Left renal pelvis (tissue), 4 donors: ENCODE measurements at places on chromosomes 2 and 18. TPM values are rescaled to one million over a fixed set of nuclear protein-coding genes. Genes with fewer than 3 reads are reported as not detected.

DNA sequence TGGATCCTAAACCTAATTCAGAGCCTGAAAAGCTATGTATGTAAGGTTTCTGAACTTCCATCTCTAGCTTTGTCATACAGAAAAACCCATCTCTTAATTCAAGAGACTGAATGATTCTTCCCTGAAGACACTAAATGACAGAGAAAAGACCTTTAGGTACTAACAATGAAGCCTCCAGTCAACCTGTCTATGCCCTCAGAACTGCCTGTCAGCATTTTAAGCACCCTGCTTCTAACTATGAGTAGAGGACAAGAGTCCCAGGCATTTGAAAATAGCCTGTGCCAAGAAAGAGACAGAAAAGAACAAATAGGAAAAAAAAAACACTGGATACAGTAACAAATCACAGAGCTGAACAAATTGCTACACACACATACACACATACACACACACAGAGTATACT is 48.6 kb downstream of the AP1S3 start:
- no peak for DNase-seq

Gene LIMS4
- 1.2 TPM for polyA plus RNA-seq

GRCh38 chr2:102437122-102437521 is 14.2 kb downstream of the IL18RAP start:
- DNase-seq = no peak

Gene CDCA7
- polyA plus RNA-seq = 28.0 TPM

Gene AQP12A
- polyA plus RNA-seq = 1.6 TPM

Gene AP1S3
- polyA plus RNA-seq = 15.5 TPM

DNA sequence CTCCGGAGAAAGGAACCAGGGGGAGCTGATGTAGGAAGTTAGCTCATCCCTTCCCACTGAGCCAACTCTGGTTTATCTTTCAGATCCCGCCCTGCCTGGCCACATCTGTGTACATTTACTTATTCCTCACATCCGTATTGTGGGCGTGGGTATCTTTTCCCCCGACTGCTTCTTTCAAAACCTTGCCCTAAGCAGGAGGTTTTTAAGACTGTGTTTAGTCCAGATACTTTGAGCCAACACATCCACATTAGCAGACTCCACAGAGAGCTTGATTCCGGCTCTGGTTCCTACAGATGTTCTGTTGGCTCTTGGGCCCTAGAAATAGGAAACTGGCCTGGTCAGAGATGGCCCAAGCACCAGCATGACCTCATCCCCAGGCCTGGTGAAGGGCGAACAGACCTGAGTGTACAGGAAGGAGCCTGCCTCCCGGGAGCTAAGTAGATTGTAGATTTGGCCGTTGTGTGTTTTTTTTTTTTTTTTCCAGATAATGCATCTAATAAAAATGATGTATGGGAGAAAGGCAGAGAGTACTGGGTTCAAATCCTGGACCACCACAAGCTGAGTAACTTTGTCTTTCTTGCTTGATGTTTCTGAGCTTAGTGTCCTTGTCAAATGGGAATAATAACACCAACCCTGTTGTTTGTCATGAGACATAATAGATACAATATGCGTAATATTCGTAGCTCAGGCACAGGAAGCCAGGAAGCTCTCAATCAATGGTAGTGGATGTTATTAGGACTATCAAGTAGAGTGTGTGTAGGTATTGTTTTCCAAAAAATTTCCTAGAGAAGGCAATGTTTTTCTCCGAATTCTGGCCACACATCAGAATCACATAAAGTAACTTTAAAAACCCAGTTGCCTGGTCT is 92.3 kb downstream of the PRKCE start:
- DNase-seq = no peak

Gene SP100
- polyA plus RNA-seq = 30.3 TPM

Gene RAPGEF4
- polyA plus RNA-seq = 5.8 TPM

DNA sequence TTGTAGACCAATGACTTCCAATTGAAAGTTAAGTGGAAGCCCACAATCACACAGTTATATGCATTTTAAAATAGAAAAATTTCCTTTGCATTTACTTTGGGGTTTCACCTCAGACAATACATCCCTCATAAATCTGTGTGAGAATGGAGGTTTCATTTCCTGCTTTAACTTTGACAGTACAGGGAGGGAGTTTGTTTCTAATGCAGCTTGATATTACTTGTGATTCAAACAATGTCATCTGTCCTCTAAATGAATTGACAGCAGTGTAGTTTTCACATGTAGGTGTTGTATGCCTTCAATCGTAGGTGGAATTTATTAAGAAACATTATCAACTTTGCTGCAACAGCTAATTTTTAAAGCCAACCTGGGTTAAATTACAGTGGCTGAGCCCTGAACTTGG is 75.2 kb downstream of the TMEFF2 start:
- DNase-seq = no peak

GRCh38 chr2:126315828-126316227 is 340.1 kb upstream of the GYPC start:
- no peak for DNase-seq

DNA sequence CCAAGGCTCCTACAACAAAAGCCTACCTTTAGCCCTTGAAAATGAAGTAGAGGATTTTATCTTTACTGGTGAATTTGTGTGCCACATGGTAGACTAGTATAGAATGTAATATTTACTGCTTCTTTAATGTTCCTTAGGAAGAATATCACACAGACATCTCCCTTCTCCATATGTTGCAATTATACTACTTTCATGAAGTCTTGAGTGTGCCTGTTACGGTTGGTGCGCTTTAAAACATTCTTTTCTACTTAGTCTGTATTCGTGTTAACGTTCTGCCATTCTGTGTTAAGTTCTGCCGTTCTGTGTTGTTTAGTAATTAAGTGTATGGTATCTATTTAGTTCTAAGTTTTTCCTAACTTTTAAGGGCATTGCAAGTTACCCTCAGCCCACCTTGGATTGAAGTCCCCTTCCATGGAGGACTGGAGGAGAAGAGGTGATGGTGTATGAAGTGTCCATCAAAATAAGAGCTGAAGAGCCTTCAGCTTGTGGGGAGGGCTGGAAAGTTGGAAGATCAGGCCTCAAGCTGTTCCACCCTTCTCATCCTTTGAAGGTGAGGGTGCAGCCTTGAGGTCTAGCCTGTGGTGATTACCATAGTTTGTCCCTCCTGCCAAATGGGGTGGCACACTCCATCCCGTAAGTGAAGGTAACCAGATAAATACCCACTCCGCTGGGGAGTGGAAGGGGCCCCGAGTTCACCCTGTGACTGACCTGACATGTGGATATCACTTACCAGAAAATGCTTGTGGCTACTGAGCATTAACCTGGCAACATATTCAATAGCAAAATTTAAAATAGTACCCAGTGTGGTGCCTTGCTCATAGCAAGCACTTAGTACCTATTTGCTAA is 131.3 kb downstream of the SPTBN1 start:
- DNase-seq = no peak

DNA sequence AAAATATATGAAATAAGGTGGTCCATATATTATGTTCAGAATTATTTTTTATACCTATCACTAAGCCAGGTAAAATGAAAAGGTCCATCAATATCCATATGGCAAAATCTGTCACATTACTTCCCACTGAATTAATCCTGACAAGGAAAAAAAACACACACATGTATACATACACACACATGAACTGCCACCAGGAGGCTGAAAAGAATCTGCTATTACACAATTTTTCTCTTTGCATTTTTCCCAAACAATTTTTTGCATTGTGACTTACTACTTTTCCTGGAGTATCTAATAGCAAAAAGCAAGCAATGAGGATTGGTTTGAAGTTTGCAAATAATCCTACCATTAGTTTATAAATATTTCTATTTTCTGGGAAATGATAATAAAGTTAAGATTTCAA is 128.2 kb upstream of the CD226 start:
- no peak for DNase-seq

- DNase-seq = no peak
These were observed 60.3 kb upstream of the ACVR1 start for GRCh38 chr2:157936406-157936805.

- DNase-seq = no peak
These were observed 723.2 kb downstream of the DPP10 start for GRCh38 chr2:115165529-115166109.

DNA sequence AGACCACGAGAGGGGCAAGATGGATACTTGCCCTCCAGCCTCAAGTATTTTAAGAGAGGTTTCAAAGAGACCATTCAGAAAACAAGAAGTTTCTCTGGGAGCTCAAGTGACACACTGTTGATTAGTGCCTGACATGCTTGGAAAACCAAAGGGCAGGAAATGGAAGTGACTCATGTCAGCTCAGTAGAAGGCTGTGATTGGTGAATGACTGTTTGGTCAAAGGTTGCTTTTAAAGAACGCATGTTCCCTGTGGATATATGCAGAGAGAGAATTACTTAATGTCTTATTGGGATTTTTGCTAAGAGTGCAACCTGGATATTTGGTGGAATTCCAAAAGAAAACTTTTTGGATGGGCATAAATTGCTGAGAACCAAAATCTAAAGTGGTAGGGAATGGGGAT is 549.9 kb downstream of the XIRP2 start:
- no peak for DNase-seq

DNA sequence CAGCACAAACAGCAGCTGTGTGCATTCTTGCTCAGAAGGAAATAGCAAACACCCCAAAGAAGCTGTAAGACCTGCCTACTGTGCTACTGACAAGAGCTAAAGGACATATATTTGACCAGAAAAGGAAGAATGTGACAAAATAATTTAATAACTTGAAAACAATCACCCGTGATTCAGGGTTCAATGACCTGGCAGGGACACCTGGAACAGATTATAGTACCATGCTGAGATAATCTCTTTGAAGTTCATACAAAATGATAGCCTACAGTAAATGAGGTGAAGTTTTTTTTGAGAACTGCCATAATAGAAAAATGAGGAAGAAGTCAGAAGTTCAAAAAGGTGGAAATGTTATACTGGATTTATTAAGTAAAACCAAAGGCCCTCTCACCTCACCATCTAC is 324.8 kb upstream of the GULP1 start:
- no peak for DNase-seq

GRCh38 chr2:231111987-231112386 is 12.9 kb downstream of the HTR2B start:
- no peak for DNase-seq

- DNase-seq = no peak
These were observed 1.1 kb upstream of the MTERF4 start for GRCh38 chr2:241103176-241103595.

Gene SCN7A
- polyA plus RNA-seq = 13.2 TPM

DNA sequence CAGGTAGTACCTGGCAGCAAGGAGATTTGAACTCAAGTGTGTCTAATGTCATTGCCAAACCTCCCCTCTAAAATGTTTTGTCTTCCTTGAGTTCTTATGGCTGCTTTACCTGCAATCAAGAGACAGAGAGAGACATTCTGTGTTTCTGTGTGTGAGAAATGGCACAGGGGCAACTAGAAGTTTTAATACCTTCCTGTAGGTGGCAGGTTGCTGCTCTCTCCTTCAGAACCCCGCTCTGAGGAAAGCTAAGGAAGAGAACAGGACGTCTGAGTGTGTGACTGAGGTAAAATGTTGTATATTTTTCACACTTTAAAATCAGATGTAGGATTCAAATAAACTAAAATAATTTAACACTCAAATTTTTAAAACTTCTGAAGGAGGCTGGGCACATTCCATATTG is 19.2 kb downstream of the DTNA start:
- DNase-seq = no peak

DNA sequence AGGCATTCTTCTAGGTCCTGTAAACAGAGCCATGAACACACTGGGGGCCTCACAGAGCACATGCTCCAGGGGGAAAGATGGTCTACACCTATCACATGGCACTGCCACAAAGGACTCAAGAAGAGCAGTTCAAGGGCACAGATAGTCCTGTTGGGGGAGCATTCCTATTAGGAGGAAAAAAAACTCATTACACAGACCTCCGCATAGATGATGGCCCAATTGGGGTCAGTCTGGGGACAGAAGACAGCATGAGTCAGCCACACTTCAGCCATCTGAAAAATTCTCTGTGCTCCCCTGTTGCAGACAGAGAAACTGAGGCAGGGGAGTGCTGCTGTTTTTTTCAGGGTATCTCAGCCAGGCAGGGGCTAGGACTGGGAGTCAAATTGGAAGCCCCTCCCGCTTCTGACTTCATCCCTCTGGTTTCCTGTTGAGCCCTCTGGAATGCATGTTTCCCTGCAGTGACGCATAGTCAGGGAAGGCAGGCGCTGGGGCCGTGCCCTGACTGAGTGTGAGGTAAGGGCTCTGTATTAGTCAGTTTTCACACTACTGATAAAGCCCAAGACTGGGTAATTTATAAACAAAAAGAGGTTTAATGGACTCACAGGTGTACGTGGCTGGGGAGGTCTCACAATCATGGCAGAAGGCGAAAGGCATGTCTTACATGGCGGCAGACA is 67.9 kb downstream of the RHOB start:
- DNase-seq = no peak

GRCh38 chr2:241796209-241796608 is 12.8 kb upstream of the NEU4 start:
- DNase-seq = no peak

Gene VPS54
- 51.2 TPM for polyA plus RNA-seq

- DNase-seq = no peak
These were observed 1.2 kb upstream of the TXNL1 start for GRCh38 chr18:56639571-56639970.

GRCh38 chr2:9763356-9764152 is 79.7 kb upstream of the TAF1B start:
- DNase-seq = no peak

Gene TRIM43
- polyA plus RNA-seq = 0.12 TPM

Gene CDH2
- polyA plus RNA-seq = 71.2 TPM

GRCh38 chr18:1906421-1906820 is 664.9 kb downstream of the METTL4 start:
- DNase-seq = no peak
